ENCODE measurements at places on chromosomes 2 and 18. TPM values are rescaled to one million over a fixed set of nuclear protein-coding genes. Genes with fewer than 3 reads are reported as not detected.

Gene SNX17
- total RNA-seq, result 129 TPM

Gene CCL20
- not detected for total RNA-seq

Gene ASTL
- not detected for total RNA-seq

Gene DNAH7
- under 0.01 TPM for total RNA-seq

Gene NEB
- 0.14 TPM for total RNA-seq

Gene ANKRD30B
- not detected for total RNA-seq

Gene GATA6
- total RNA-seq, result 37.7 TPM

Gene CD8B2
- total RNA-seq, result not detected

Gene DNER
- 0.70 TPM for total RNA-seq

Gene PCGF1
- 15.1 TPM for total RNA-seq

Gene MATN3
- total RNA-seq, result 3.6 TPM

Gene RGPD6
- total RNA-seq, result 19.7 TPM

Gene MRPL44
- total RNA-seq, result 88.1 TPM

Gene LDLRAD4
- total RNA-seq, result 23.9 TPM

Gene UXS1
- total RNA-seq, result 27.3 TPM

Gene LRATD1
- total RNA-seq, result 1.3 TPM
